Kidney capillary endothelial cell (primary cell): ENCODE measurements at places on chromosomes 6 and 20.
A peak's percentile ranks its signal among the peaks of the same experiment; 100 is the strongest.

GRCh38 chr6:79922018-79922417 lies 25.3 kb downstream of the ELOVL4 start:
- DNase-seq = no peak

DNA sequence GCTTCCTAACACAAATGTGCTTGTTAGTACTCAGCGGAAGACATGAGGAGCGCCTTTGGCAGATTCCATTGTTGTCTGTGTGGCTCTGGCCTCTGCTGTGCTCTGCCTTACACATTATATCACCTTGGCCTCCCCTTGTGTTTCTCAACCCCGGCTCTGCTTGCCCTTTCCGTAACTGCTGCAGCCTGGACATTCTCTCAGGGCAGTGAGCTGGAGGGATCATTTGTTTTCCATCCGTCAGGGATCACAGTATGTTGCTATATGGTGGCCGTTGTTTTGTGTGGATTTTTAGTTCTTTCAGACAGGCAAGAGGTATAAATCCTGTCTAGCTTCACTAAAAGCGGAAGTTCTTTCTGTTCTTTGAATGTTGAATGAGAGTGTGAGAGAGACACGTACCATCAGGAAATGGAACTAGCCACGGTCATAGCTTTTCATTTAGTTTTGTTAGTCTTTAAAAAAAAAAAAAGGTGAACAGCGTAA lies 175.1 kb downstream of the JARID2 start:
- DNase-seq = peak; percentile 23

GRCh38 chr6:16136621-16137450 lies 8.0 kb downstream of the MYLIP start:
- DNase-seq = no peak

- DNase-seq = no peak
These were observed 52.4 kb downstream of the L3MBTL3 start for GRCh38 chr6:130070792-130071191.

GRCh38 chr6:35011096-35012041 lies 122.3 kb downstream of the ANKS1A start:
- no peak for DNase-seq

DNA sequence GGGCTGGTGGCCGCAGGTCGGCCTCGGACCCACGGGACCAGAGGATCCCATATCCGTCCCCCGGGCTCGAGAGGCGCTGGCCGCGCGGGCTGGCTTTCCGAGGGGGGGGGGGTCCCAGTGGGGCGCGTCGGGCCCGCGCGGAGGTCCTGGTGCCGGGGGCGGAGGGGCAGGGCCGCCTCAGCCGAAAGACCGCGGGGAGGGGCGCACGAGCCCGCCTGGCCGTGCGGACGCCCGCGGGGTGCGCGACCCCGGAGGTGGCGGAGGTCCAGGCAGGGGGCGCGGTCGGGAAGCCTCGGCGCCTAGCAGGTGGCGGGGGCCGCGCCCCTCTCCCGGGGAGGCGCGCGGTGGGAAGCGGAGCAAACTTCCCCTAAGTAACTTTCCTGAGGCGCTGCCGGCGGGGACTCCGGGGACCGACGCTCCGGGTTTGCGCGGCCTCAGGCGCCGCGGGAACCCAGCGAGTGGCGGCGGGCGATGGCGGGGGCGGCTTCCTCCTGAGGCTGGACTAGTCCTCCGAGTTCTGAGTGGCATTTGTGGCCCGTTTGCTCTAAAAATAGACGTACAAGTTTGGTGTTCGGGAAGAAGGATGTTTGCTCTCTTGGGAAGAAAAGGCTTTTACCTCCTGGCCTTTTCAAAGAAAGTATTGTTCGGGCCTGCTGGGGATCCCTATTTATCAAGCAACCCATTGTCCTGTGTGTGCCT lies 26.5 kb upstream of the BTBD3 start:
- DNase-seq = peak; percentile 16

GRCh38 chr6:33822575-33823395 lies 19.0 kb upstream of the MLN start:
- no peak for DNase-seq

- DNase-seq = no peak
These were observed 9.1 kb downstream of the EBF4 start for GRCh38 chr20:2701671-2702081.

DNA sequence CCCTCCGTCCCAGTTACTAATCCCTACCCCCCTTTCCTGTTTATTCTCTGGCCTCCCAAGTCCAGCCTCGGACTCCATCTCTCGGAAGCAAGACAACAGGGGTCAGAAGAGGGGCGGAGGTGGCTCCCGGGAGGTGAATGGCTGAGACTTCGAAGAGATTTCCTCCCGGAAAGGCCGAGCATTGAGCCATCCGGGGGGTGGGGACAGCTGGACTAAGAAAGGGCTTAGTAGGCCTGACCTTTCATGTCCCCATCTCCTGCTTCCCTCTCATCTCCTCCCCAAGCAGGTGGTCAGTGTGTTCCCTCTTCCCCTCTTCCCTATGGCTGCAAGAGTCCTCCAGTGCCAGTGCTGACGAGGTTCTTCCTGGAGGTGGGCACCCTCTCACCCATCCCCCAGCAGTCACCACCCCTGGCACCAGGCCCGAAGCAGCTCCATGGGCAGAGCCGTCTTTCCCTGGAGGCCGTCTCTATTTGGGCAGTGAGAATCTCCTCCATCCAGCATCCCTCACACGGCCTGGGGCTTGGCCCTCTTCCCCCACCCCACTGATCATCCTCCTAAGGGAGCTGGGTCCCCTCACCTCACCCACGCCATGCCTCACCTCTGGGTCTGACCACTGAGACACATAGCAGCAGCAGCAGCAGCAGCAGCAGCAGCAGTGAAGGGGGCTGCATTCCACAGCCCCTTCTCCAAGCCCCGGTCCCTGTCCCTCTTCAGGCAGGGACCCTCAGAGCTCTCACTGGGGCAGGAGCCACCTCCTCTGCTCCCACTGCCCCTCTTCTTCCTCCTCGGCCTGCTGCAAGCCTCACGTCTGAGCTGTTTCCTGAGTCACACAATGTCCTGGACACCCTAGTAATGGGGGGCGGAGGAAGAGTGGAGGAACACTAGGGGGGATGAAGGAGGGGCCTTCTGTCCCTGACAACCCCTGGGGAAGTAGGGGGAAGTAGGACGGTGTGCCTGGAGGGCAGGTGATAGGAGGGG lies at the start of gene NOTCH4:
NOTCH4 (minus strand) TSS at position 810 of the 978 bp plus-strand sequence; CDS start at position 671, 139 bp downstream.
- peak; percentile 48 for DNase-seq

GRCh38 chr6:137791281-137792159 lies 75.5 kb upstream of the TNFAIP3 start:
- DNase-seq = no peak

- DNase-seq = no peak
These were observed 520.9 kb downstream of the CD83 start for GRCh38 chr6:14638435-14638905.

- DNase-seq = no peak
These were observed 13.2 kb downstream of the DNAJC5 start for GRCh38 chr20:63908008-63908682.

GRCh38 chr6:163531122-163531521 lies 116.6 kb downstream of the QKI start:
- no peak for DNase-seq

- no peak for DNase-seq
These were observed 72.3 kb downstream of the CARMIL1 start for GRCh38 chr6:25351485-25351884.

DNA sequence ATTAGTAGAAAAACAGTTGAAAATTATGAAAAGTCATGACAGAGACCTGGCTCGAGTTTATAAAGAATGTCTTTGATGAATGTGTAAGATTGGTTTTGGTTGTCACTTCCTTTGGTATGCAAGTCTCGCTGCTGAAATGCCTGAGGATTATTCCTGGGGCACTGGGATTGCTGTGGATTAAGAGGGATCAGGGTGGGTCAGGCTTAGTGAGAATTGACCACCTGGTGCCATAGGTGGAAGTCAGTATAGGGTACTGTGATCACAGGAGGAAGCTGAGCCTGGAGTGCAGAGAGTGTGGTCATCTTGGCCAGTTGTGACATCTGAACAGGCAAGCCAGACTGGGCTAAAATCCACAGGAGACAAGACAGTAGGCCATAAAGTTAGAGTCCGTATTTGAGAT lies 34.9 kb downstream of the CEP43 start:
- no peak for DNase-seq

GRCh38 chr6:15876406-15876805 lies 213.6 kb upstream of the DTNBP1 start:
- no peak for DNase-seq

DNA sequence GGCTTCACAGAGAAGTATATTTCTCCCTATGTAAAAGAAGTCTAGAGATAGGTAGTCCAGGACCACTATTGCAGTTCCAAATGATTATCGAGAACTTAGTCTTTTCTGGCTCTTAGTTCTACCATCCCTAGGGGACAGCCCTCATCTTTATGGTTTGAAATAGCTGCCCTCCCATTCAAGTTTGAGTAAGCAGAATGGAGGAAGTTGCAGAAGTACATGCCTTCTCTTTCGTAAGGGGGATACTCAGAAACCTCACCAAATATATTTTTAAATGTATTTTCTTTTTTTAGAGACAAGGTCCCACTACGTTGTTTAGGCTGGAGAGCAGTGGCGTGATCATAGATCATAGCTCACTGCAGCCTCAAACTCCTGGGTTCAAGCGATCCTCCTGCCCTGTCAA lies 236.8 kb upstream of the RREB1 start:
- no peak for DNase-seq

GRCh38 chr6:162313922-162314660 lies 413.5 kb downstream of the PRKN start:
- DNase-seq = no peak

DNA sequence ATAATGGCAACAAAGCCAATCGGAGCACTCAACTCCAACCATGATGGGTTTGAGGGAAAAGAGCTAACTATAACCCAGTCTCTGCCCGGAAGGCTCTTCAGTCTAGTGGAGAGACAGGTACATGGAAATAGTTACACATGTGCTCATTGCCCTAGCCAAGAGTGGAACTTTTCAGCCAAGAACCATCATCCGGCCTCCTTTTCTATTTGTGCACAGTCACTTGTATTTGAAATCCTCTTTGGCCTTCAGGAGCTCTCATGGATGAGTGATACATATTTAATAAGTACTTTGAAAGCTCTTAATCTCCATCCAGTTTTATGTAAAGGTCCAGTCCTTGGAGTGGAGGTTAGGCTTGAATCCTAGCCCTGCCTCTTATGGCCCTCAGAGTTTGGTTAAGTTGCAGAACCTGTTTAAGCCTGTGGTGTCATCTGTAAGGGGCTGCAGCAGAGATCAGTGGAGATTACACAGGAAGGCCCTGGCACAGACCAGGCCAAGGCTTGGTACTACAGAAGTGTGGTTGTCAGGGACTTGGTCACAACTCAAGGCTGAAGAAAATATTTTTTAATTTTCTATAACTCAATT lies 72.3 kb upstream of the SMLR1 start:
- no peak for DNase-seq

GRCh38 chr6:166733900-166734299 lies 106.8 kb upstream of the RPS6KA2 start:
- DNase-seq = no peak

DNA sequence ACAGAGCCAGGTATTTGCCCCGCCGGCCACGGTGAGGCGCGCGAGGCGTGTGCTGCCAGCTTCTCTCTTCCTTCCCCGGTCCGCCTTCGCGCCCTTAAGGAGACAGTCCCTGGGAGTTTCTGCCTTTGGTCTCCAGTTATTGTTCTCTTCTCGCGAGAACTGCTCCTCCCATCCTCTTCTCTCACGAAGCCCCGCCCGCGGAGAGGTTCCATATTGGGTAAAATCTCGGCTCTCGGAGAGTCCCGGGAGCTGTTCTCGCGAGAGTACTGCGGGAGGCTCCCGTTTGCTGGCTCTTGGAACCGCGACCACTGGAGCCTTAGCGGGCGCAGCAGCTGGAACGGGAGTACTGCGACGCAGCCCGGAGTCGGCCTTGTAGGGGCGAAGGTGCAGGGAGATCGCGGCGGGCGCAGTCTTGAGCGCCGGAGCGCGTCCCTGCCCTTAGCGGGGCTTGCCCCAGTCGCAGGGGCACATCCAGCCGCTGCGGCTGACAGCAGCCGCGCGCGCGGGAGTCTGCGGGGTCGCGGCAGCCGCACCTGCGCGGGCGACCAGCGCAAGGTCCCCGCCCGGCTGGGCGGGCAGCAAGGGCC lies at the start of gene MAPK14:
MAPK14 (plus strand) TSS at position 308 of the 587 bp plus-strand sequence. CDS start 350 bp downstream, outside the sequence.
- DNase-seq = peak; percentile 100

GRCh38 chr6:34338811-34339210 lies 53.7 kb downstream of the NUDT3 start:
- DNase-seq = no peak

DNA sequence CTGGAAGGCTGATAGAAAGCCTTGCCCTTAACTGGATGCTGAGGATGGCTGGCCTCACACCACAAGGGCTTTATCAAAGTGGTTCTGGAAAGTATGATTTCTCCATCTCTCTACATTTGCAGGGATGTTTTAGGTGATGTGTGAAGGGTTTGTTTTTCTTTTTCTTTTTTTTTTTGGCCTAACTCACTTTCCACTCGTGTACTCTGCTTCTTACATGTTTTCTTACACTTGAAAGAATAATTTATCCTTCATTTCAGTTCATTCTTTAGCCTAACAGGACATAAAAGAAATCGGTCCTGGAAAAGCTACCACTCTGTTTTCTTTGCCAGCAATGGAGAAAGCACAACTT lies 41.2 kb downstream of the ISM1 start:
- DNase-seq = no peak

GRCh38 chr6:139693735-139694134 lies 319.3 kb upstream of the CITED2 start:
- DNase-seq = no peak

- no peak for DNase-seq
These were observed 19.3 kb downstream of the RBM38 start for GRCh38 chr20:57410398-57410920.

GRCh38 chr6:123118811-123119210 lies 122.8 kb downstream of the CLVS2 start:
- no peak for DNase-seq

- DNase-seq = no peak
These were observed 29.0 kb downstream of the GSS start for GRCh38 chr20:34926581-34926980.

DNA sequence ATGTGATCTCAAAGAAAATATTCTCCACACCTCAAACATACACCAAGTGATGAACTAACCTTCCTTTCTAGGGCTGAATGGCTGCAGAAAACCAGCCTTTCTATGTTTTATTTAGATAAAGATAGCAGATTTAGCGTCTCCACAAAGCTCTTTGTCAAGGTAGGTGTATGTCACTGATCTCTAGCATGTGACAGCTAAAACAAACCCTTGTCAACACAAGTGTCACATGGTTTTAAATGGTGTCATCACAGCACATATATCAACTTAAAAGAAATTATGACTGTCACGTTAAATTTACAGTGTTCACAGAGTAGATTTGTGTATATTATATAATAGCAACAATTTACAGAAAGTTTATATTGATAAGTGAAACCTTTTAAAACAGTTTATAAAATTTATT lies 58.3 kb downstream of the TENT5A start:
- DNase-seq = no peak

DNA sequence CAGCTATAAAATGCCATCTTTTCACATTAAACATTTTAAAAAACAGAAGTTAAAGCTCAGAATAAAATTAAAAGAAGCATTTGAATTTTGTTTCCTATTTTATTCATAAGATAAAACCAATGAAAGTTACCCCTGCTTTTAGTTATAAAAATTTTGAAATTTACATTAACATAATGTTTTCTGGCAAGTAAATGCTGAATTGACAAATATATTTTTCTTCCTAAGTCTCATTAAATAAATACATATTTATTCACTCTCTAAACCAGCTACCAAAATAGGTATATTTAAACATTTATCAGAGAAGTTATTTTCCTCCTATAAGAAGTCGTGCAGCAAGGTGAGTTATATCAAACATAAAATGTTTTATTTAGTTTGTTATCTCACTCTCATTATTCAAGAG lies 213.6 kb downstream of the TRDN start:
- DNase-seq = no peak

- DNase-seq = no peak
These were observed 503 bp upstream of the GPLD1 start for GRCh38 chr6:24489881-24490280.
